ENCODE measurements at places on chromosomes 6 and 20.

GRCh38 chr6:45487645-45488044 is 109.9 kb upstream of the SUPT3H start:
- no peak for DNase-seq

DNA sequence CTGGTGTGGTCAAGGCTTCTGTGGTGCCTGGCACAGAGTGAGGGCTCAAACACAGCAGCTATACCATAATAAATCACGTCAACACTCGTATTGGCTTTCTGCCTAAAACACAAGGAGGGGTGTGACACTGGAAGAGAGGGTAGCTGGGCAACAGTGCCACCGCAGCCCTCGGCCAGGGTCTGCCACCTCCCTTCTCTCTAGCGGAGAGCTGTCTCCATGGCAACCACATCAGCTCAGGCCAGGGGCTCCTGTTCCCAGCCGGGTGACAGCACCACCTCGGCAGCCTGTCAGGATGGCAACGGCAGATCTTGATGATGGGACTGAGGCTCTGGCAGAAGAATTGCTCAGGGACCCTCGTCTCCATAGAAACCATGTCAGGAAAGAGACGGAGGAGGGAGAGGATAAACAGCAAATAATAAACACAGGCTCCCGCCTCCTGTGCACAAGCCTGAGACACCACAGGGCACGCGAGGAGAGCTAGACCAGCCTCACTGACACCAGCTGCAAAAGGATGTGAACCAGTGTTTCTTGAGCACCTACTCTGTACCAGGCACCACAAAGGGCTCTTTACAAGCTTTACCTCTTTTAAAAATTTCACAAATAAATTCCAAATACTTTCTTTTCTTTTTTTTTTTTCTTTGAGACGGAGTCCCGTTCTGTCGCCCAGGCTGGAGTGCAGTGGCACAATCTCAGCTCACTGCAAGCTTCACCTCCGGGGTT is 50.4 kb upstream of the TLDC2 start:
- no peak for DNase-seq

- no peak for DNase-seq
Measured at GRCh38 chr6:8139451-8139850, 37.1 kb upstream of the EEF1E1 start.

DNA sequence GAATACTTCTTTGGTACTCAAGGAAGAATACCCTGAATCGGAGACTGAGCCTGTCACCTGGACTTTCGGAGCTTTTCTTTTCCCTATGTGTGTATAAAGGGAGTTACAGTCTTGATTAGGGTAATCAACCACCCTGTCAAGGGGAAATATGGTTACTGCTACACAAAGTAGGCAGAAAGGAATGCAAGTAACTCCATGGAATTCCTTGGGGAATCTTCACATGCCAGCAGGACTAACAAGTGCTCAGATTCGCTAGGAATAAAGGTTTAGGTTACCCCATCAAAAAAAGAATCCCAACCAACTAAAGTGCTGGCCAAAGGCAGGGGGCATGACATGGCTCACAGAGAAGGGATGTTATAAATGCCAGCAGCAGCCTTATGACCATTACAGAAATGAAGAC is 10.4 kb downstream of the KCNS1 start:
- DNase-seq: no peak

GRCh38 chr6:168778201-168778600 is 337.2 kb downstream of the SMOC2 start:
- no peak for DNase-seq
